ENCODE measurements at places on chromosomes 1 and 21.

GRCh38 chr1:15765495-15766194 lies 7.0 kb downstream of the FBLIM1 start:
- no peak for DNase-seq

- peak; percentile 50 for DNase-seq
These were observed 27.3 kb downstream of the STUM start for GRCh38 chr1:226575739-226576378.

- peak; percentile 7 for DNase-seq
These were observed 279.5 kb upstream of the NR5A2 start for GRCh38 chr1:199747984-199748383.

DNA sequence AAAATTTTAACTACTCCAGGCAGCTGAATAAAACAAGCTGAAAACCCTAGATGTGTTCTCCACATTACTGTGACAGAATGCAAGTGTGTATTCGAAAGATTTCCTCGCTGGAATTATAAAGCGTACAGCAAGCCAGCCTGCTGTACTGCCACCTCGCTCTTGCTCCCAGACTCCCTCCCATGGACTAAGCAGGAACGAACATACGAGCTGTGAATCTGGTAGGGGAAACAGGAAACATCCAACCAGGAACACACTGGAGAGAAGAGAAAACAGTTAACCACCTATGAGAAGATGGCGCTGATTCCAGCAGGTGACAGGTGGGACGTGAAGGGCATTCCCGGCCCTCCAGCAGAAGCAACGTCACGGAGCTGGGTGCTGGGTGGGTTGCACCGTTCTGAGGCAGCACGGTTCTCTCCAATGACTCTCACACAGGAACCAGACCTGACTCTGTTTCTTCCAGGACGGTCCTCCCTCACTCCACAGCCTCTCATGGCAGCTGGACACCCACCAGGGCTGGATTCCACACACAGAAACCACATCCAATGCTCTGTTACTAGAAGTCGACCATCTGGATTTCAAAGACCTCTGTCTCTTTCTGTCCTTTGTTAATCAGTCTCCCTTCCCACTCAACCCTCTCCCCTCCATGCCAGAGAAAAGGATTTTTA lies 219.2 kb downstream of the RERE start:
- peak; percentile 45 for DNase-seq

DNA sequence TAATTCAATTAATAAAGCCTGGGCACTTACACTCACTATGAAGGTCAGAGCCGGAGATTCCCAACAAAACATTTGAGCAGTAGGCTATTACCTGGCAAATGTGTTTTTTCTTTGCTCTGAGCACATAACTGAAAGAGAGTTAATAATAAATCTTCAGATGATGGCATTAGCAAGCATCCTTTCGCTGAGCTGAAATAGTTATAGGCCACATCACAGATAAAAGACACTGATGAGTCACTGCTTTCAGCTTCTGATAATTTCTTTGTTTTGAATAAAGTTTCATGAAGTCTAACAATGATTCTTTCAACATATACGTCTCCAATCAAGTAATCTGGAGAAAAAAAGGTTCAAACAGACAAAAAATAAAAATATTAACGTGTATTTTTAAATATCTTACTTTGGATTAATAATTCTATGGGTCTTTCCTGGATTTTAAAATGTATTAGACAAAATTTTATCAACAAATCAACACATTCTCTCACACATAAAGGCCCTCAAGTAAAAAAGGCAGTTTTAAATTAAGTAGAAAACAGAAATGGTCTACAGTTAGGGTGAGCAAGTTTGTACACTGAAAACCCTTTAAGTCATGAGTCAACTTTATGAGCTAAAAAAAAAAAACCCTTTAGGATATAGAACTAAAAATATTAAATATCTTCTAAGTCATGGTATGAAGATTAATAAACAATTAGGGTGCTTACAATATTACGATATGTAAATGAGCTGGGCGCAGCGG lies 33.1 kb downstream of the LTN1 start:
- DNase-seq = no peak

- peak; percentile 88 for DNase-seq
These were observed 8.7 kb upstream of the LGR6 start for GRCh38 chr1:202184750-202185460.

- DNase-seq = no peak
These were observed 61.3 kb downstream of the TRIM11 start for GRCh38 chr1:228345201-228345930.

- no peak for DNase-seq
These were observed 89.9 kb downstream of the RAVER2 start for GRCh38 chr1:64834734-64835133.

Measured in cardiac muscle cell (in vitro differentiated cells and primary cell).